Mammary epithelial cell (primary cell): ENCODE measurements at places on chromosomes 2 and 18. TPM values are rescaled to one million over a fixed set of nuclear protein-coding genes. Genes with fewer than 3 reads are reported as not detected.

DNA sequence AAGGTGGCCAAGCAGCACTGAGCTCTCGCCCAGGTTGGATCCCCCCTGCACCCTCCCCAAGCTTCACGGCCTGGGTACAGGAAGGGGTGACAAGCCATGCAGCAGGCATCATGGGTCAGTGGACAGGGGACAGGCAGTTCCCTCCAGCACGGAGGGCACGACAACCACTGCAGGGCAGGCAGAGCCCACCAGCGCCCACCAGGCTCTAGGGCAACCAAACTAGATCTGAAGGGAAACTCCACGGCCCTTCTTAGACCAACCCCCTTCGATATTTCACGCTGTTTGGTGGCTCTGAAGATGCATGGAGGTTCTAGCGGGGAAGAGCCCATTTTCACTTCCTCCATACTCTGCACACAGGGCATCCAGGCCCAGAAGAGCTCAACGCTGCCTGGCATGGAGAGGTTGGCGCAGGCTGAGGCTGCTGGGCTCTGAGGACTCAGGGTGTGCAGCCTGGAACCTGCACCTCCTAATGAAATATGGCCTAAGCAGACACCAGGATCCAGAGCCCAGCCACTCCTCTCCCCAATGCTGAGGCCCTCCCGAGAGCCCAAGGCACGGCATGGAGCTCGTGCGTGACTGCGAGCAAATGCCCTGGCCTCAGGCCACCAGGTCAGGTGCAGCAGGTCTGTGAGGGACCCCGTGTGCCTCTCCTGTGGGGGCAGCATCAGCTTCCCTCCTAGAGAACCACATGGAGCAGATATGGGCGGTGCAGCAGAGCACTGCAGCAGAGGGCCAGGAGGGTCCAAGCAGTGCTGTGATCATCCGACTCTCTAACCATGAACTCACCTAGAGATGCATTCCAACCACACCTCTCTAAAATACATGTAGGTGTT is 8.7 kb upstream of the MTERF4 start:
- DNase-seq, result no peak

- peak; percentile 98 for DNase-seq
Observed at GRCh38 chr2:181977661-181978350, 7.8 kb upstream of the PPP1R1C start.

- DNase-seq, result no peak
Observed at GRCh38 chr2:117523267-117523666, 291.2 kb upstream of the DDX18 start.

GRCh38 chr18:24321071-24321470 is 76.6 kb downstream of the OSBPL1A start:
- DNase-seq, result no peak

DNA sequence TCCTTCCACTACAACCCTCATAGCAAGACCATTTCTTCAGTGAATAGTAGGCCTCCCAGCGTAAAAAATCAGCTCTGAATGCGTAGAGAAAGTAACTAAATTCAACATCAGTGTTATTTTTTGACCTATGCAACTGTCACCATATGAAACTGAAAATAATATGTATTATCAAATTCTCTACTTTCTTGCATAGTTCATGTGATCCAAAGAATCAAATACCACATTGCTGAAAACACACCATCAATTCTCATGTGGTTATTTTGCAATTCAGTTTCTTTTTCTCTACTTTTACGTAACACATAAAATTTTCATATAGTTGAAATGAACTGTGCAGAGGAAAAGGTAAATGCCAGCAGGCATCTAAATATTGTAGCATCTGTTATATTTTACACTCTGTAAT is 208.5 kb upstream of the SPOPL start:
- no peak for DNase-seq

DNA sequence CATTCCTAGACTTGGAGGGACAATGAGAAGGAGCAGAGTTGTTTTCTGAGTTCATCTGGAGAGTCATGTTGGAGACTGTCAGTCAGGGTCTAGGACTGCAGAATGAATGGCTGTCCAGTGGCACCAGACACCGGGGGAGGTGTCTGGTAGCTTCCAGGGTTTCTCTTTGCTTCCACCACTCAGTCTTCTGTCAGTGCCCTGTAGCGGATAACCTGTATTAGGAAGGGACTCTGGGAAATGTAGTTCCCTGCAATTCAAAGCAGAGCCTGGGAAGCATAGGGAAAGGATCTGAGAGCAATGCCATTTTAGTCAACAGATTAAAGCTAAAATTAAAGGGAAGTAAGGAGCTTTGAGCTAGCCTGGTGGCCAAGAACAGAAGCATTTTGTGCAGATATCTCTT is 257.9 kb downstream of the THSD7B start:
- no peak for DNase-seq

GRCh38 chr2:11494310-11494709 is 28.3 kb upstream of the E2F6 start:
- no peak for DNase-seq

GRCh38 chr2:181054843-181055242 is 74.4 kb downstream of the UBE2E3 start:
- DNase-seq, result no peak

GRCh38 chr18:44051026-44051425 is 629.7 kb upstream of the SETBP1 start:
- DNase-seq, result no peak

- no peak for DNase-seq
Observed at GRCh38 chr18:23992941-23993280, 21.6 kb upstream of the TTC39C start.

DNA sequence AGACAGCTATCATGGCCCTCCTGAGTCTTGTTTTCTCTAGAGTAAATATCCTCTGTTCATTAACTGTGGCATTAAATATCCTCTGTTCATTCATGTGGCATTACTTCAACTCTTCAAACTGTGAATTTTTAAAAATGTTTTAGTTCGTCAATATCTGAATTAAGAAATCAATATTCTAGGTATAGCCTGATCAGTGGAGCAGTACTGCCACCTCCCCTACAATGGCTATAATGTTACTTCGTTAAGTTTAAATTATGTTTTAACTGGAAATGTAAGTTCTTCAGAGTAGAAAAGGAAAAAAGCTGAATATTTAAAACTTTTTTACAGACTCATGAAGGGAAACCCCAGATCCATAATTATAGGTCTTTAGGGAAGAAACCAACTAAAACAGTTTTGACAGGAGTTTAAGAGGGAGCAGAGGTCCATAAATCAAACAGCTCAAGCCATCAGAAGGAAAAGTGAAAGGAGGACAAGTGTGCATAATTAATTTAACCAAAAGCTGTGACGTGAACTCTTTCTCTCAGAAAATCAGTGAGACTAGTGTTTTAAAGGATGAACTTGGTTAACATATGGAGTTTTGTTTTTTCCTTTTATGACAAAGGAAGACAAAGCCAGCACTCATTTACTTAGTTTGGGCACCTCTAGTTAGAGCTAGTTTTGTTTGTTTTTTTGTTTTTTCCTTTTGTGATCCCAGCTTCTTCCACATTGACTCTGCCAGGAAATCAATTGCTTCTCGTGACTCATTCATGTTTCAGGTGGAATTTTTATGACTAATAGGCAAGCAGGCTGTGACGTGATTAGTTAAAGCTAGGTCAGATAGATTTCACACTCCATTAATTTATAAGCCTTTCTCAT is 44.9 kb downstream of the RBBP8 start:
- peak; percentile 89 for DNase-seq

DNA sequence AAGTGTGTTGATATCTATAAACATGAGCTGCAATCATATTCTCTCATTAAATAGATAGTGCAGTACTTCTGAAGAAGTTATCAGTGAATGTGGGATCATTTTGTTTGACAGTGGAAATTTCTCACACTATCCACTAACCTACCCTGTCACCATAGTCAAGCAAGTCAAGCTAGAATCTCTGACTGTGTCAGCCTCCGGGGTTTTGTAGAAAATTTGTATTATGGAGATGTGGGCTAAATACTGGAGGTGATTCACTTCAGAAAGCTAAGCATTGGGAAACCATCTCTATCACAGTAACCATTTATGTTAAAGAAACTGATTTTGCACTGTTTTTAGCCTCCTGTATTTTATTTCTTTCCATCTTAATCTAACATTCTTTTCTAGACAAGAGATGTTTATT is 126.6 kb upstream of the CREB1 start:
- DNase-seq, result no peak

DNA sequence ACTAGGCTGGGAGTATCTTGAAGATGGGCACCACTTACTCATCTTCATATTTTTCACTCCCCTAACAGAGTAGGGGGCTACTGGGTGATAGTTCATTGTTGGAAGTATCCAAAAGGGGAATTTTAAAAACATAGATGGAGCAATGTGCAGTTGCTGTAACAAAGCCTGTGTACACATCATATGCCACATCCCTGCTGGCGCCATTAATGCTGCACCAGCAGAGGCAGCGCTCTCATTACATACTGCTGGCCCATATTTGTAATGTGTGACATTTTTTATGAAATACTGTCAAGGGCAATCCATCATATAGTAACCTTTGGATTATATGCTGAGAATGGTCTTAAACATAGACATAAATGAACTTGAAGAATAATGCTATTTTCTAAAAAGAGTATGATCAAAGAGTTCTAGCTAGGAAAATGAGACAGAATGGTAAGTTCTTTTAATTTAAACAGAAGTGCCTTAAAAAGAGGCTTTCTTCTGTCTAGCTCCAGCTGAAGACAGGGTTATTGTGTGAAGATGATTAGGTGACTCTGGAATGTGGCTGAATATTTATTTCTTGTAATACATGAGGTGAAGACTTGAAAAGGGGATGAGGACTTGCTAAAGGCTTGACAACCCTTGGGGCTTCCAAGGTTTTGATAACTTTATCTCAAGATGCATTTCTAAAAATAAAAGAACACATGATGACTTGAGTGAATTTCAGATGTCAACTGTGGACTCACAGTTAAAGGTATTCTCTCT is 2.4 kb upstream of the TMEM178A start:
- no peak for DNase-seq

DNA sequence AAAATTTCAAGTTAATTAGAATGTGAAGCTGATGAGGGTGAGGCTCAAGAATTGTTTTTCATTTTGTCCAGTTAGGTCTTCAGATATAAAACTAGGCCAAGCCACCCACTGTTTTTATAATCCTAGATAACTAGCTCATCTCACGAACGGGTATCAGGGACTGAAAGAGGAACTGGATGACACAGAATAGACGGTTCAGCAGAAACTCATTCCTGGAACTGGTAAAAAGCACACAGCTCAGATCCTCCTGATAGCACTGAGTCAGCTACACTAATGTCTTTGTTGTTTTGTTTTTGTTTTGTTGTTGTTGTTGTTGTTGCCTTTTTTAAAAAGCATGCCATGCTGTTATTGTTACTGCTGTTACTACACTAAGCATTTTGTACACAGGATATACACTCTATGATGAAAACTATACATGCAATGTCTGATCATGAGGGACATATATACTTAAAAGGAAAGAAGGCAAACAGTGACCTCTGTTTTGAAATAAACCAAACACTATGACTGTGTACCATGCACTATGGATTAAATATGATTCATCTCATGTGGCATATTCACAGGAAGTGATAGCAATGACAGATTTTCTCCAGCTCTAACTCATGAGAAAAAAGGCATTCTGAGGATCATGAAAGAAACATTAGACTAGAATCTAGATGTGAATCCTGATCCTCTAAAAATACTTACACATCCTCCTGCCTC is 437.6 kb downstream of the NCKAP5 start:
- DNase-seq, result peak; percentile 21

- DNase-seq, result no peak
Observed at GRCh38 chr18:43396266-43396665, 119.0 kb upstream of the SYT4 start.

GRCh38 chr2:158830201-158830600 is 35.1 kb downstream of the DAPL1 start:
- DNase-seq, result no peak

DNA sequence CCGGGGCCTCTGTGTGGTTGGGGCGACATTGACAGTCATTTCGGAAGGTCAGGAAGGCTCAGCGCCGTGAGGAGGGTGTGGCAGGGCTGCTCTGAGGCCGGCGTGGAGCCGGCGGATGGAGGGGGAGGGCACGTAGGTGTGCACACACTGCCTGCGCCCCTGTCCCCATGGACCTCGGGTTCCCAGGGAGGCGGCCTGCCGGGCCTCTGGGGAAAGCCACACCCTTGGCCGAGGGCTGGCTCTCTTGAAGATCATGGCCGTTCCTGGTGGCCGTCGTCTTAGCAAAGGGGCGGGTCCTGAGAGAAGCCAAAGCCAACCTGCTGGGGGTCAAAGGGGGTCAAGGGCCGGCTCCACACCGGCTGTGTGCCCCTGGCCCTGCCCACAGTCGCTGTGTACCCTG is 11.9 kb downstream of the GPC1 start:
- no peak for DNase-seq

GRCh38 chr2:218880102-218880858 is at the start of gene WNT10A:
TSS of gene WNT10A (plus strand) at chr2:218880852. CDS start at chr2:218880996, 144 bp downstream.
- no peak for DNase-seq

- DNase-seq, result no peak
Observed at GRCh38 chr18:42941860-42942259, 173.6 kb downstream of the RIT2 start.

DNA sequence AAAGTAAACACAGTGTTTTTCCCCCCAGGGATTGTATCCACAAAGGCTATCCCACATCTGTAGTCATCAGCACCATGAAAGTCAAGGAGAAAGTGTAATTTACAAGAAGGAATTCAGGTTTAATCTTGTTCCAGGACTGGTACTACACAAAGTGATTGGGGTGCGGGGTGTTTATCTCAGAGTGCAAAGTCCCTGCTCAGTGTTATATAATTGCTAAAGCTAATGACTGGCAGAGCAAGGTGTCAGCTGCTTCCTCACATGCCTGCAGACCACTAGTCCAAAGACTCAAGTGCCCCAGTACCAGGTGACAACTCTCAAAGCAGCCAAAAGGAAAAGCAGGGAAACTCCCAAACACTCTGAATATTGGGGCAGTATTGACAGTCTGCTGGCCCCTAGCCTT is 40.4 kb upstream of the PDCL3 start:
- DNase-seq, result no peak

- DNase-seq, result peak; percentile 26
Observed at GRCh38 chr2:41854227-41854626, 193.6 kb upstream of the PKDCC start.

GRCh38 chr2:216700781-216701180 is 5.4 kb upstream of the IGFBP5 start:
- DNase-seq, result no peak

DNA sequence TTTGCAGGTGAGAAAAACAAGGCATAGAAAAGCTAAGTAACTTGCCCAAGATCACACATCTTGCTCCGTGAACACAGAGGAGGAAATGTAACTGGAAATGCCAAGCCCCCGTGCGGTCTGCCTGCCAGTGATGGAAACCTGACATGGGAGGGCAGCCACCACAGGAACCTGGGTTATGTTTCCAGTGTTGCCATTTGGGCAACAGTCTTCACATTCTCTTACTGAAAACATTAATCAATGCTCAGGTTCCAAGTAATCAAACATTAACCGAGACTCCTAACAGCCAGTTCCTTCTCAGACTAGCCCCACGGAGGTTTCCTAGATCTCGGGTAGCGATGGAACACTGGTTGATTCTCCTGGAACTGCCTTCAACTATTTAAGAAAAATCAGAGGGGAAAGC is 2.5 kb downstream of the TGFA start:
- DNase-seq, result no peak

The VAMP8 gene
- total RNA-seq, result 92.2 and 166 TPM in 2 replicates

The CXXC1 gene
- 73.8 and 78.2 TPM in 2 replicates for total RNA-seq

The CNTNAP5 gene
- not detected for total RNA-seq

The TRABD2A gene
- 6.2 and 9.7 TPM in 2 replicates for total RNA-seq

The MTCL1 gene
- total RNA-seq, result 33.5 and 55.1 TPM in 2 replicates

The SNRNP27 gene
- total RNA-seq, result 51.2 and 64.6 TPM in 2 replicates

The ALKAL2 gene
- total RNA-seq, result not detected

The POTEE gene
- total RNA-seq, result 0.33 TPM

The KLHL29 gene
- total RNA-seq, result 16.3 TPM

The UGT1A5 gene
- 1.3 TPM for total RNA-seq
